ENCODE measurements at places on chromosomes 2 and 18.

DNA sequence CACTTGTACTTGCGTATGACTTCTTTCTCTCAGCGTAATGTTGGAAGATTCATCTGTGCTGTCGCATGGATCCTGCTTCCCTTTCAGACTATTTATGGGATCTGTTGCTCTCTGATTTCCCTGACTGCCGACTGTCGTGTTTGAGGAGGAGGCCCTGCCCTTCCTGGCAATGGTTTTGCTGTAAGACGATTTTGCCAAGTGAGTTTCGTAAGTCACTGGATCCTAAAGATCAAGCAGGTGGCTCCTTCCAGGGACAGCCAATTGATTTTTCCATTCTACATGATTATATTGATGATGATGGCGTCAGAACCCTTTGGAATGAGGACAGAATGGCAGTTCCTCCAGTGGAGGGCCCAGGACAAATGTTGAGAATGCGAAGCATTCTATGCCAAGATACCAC lies 8.7 kb upstream of the B3GNT2 start:
- DNase-seq = no peak

DNA sequence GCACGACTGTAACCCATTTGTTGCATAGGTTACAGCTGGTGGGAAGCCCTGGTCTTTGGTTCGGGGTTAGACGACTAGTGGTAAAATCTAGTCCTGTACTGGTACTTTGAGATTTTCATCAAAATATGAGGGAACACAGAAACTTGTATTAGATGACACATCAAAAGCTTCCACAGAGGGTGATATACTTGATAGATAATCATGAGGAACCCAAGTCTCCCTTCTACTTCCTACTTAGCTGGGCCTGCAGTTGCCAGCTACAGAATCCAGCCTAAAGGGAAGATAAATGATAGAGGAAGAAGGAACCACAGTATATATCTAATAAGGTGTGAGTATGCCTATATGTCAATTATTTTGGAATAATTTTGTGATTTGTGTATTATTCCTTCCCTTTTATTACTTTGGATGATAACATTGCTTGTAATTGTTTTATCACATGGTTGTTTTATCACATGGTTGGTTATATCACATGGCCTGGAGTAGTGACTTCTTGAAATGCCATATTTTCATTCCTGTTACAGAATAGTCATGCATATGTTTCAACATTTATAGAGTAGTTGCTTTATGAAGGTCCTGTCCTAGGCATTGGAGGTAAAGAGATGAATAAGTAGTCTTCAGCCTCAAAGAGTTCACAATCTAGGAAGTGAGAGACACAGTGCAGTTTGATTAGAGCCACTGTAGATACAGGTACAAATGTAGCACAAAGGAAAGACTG lies 2.9 kb downstream of the AGPS start:
- DNase-seq = no peak

DNA sequence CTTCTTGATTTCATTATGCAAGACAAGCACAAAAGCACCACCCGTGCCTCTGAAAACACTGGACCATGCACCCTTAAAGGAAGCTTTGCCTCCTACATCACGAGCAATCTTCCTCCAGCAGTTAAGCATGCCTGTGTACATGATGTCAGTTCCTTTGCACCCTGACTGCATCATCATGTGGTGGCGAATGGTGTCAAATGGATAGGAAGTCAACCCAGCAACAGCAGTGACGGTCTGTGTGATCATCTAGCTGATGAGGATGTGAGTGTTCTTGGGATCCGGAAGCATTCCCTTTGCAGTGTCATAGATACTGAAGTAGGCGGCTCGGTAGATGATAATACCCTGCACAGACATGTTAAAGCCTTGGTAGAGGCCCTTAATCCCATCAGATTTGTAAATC lies 240.7 kb upstream of the FAM98A start:
- no peak for DNase-seq

GRCh38 chr2:160666154-160667060 lies 172.8 kb upstream of the RBMS1 start:
- DNase-seq = no peak

- DNase-seq = no peak
Measured at GRCh38 chr2:69013840-69014821, 1.2 kb downstream of the ANTXR1 start.
